Kasumi-1 (cell line): ENCODE measurements at places on chromosomes 1 and 21.

DNA sequence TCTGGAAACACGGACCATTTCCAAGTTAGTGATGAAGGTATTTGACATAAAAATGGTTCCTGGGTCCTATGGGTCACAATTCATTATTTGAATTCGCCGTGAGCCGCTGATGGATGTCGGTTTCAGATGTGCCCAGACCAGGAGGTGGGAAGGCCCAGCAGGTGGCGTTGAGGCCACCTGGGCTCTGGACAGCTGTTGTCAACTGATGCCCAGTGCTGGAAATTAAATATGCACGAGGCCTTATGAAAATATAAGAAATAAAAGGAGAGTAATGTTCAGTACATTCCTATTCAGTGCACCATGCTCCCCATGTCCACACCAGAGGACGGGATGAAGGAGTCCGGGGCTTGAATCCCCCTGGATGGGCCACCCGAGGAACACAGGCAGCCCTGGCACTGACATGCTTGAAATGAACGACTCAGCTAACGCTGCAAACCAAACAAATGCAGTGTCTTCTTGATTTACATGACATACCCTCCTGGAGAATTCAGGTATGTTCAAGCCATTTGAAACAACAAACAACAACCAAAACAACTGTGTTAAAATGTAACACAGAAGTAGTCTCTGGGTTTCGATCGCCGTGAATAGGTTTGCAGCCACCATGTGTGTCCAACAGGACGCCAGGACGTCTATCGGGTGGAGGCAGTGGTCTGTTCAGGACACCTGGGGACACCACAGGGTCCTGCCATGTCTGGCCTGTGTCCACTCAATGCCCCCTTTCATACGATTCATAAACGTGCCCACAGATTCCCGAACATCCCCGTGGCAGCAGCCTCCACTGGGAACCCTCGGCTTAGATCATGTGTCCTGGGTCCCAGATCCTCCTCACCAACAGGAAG, 6.1 kb downstream of the TFF3 start:
- no peak for DNase-seq

DNA sequence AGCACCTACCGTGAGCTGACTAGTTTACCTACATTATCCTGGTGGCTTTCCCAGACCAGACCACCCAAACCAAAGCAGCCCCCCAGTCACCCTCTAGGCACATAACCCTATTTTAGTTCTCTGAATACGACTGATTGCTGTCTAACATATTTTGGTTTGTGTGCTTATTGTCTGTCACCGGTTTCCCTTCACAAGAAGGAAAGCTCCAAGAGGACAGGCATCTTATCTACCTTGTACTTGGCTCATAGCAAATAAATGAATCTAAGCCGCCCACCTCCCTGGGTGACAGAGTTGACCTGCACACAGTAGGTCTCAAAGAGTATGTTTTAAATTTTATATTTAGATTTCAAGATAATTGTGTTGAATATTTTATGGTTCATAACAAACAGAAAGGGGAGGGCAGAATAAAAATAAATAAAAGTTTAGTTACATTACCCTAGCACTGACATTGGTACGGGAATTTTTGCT, 904 bp upstream of the PRDX6 start:
- DNase-seq: no peak

- peak; percentile 51 for DNase-seq
These were observed 2.4 kb downstream of the NTPCR start for GRCh38 chr1:232952514-232953499.

DNA sequence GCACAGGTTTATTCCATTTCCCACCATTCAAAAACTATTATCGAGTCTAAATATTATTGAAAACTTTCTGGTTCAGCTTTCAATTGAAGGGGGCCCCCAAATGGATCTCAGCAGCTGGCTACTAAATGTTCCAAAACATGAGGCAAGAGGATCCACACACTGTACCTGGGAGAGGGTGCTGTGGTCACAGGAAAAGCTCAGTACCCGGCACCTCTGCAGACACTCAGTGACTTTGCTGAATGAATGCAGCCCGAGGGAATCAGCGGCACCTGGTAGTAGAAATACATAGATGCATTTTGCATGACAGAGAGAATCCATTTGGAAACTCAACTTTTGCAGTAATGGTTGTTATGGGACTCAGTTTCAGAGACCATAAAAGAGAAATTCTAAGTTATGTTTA, 89.3 kb downstream of the PCP4 start:
- no peak for DNase-seq

DNA sequence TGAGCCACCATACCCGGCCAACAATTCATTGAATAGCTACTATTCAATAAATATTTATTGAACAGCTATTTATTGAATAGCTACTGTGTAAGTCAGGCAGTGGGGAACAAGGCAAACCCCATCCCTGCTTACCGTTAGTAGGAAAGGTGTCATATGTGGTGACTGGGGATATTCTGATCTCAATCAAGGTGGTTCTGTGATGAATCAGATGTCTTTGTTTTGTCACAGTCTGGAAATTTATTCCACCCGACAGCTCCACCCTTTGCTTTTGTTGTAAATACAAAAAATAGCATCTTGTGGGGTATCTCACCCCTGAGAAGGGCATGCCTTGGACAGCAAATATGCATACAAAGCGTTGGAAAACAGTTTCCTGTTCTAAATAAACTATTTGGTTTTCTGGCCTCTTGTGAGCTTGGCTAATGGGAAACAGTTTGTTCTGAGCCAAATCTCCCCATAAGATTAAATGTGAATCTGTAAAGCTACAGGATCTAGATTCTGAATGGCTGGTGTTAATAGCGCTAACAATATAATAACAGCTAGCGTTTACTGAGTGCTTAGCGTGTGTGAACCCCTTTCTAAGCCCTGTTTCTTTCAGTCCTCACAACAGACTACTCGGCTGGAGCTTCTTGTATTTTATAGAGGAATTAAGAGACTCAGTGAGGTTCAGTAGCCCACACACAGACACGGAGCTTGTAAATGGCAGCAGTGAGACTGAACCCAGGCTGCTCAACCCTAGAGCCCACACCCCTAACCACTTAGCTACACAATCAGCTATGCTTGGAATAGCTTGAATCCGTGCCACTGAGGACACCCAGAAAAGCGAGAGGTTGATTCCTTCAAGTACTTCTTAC, 5.5 kb downstream of the PDPN start:
- no peak for DNase-seq

- DNase-seq: no peak
These were observed 9.6 kb downstream of the ARHGEF16 start for GRCh38 chr1:3463891-3464648.

GRCh38 chr1:222043444-222044292, 301.8 kb upstream of the DUSP10 start:
- no peak for DNase-seq

GRCh38 chr1:24095140-24095859, 16.6 kb downstream of the MYOM3 start:
- DNase-seq: no peak

GRCh38 chr1:94284476-94284875, 47.1 kb upstream of the ARHGAP29 start:
- DNase-seq: no peak

DNA sequence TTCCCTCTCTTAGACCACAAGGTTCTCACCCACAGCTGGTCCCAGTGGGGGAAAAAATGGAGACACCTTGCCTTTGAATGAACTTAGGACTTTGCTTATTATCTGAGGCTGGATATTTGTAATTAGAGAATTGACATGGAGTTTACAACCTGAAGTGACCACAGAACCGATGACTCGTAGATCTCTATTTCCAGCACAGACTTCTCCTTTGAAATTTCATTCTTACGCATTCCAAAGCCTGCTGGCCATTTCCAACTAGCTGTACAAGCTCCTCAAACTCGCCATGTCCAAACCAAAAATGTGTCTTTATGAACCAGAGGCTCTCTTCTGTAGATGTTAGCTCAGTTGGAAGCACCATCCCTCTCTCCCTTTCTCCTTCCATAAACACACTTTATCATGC, 12.0 kb downstream of the RAB7B start:
- no peak for DNase-seq

DNA sequence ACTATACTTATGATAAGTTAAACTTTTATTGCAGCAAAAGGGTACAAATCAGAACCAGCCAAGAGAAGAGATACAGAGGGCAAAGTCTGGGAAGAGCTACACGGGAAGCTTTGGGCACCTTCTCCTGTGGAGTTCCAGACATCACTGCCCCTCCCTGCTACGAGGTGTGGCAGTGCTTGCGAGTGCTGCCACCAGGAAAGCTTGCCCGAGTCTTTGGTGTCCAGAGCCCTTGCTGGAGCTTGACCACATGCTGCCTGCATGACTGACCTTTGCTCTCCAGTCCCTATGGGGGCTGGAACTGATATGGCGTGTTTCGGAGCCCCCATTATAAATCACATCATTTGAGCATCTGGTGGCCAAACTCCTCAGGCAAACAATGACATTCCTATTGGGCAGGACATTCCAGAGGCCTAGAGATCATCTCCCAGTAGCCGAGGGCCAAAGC, 23.4 kb downstream of the PLEKHO1 start:
- DNase-seq: no peak

GRCh38 chr1:3571263-3571662, 40.0 kb downstream of the MEGF6 start:
- no peak for DNase-seq

GRCh38 chr1:11569551-11569950, 84.7 kb downstream of the FBXO2 start:
- DNase-seq: no peak

- no peak for DNase-seq
These were observed 22.5 kb upstream of the C1QA start for GRCh38 chr1:22613951-22614350.

- peak; percentile 69 for DNase-seq
These were observed 18.7 kb downstream of the MFSD2A start for GRCh38 chr1:39973503-39974135.

DNA sequence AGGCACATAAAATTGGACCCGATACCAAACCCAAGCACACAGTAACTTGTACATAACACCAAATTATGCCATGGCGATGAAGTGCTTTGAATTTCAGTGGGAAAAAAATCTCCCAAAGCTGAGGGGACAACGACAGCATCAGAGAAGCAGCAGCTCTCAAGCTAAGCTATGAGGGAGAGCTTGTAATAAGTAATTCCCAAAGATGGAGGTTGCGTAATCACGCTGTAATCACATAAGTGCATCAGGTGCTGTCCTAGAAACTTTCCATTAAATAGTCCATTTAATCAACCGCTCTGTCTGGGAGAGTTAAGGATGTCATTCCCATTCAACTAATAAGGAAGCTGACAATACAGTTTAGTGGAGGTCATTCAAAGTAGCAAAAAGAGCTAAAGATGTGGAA, 37.6 kb upstream of the KRTAP19-8 start:
- DNase-seq: no peak

DNA sequence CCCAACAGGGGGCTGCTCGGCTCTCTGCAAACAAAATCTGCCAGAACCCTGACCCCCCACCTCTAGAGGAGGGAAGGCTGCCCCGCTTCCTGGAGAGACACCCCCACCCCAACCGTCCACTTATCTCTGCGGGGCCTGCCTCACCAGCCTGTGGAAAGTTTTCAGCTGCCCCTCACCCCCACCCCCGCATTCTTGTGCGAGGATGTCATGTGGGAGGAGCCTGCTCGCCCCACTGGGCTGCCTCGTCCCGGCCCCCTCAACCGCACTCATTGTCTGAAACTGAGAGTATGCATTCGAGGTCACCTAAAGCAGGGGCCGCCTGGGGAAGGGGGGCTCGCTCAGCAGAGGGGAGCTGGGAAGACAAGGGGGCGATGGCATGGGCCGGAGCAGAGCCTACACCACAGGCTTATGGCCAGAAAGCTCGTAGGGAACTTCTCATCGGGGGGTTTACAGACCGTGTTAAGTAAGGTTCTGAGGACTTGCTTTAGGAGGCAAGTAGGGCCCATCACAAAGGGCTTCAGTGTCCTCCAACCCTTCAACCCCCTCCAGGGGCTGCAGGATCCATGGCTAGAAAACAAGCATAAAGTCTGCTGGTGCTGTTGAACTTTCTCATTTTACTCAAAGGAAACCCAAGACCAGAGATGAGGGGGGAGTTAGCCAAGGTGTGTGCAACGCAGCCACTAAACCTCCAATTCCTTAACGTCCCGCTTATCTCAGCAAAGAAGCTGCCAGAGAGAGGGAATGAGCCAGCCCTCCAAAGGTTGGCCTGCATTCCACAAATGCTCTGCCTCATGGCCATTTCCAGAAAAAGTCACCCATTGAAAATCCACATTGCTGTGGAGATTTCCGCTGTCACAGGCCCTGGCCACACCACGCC, 9.4 kb downstream of the EPHA2 start:
- no peak for DNase-seq

DNA sequence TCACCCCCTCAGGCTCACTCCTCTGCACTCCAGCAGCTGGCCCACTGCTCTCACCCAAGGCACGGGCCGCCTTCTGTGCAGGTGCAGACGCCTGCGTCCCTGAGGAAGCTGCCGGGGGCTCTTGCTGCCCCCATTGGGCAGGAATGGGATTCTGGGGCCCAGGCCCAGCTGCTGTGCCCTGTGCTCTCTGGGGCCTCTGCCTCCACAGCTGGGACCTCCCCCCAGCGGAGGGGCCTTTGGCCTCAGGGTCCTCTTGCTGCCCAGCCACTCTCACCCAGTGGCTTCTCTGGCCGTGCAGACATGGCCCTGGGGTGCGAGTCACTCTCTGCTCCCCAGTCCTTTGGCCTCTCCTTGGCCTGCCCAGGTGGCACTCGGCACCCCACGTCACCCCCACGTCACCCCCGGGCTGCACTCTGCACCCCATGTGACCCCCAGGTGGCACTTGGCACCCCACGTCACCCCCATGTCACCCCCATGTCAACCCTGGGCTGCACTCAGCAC, 19.1 kb upstream of the LRRC3 start:
- DNase-seq: no peak

DNA sequence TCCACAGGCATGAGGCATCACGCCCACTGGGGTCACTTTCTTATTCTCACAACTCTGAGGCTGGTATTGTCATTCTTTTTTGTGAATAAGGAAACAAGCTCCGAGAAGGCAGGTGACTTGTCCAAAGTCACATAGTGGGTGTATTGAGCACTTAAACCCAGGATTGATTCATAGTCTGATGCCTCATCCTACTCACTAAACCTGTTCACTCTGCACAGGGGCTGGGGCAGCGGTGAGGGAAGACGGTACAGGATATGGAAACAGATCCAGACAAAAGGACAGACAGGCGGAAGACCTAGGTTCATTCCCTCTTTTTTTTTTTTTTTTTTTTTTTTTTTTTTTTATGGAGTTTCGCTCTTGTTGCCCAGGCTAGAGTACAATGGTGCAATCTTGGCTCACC, 56.6 kb downstream of the NKAIN1 start:
- no peak for DNase-seq

DNA sequence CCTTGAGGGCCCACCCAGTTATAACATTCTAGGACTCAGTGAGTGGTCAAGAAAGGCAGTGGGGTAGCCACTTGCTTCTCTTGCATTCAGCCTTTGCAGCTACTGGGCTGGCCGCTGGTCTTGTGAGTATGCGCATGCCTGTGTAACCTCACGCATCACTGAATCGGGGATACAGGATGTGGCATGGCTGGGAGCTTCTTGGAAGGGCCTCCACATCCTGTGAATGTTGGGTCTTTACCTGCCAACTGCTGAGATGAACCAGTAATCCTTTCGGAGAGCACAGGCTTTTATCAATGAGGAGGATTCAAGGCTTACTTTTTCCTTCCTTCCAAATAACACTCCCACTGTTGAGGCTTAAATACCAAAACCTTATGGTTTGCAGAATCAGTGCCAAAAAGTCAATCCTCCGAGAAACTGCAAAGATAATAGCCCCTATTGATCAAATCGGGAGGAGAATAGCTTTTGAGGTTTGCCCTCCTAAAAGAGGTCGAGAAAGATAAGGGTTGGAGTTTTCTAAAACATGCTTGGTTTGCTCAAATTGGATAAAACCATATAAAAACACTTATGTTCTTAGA, 198.9 kb upstream of the UBE2U start:
- no peak for DNase-seq

- peak; percentile 23 for DNase-seq
These were observed 1.0 kb downstream of the EGLN1 start for GRCh38 chr1:231420959-231421545.
